ENCODE measurements at places on chromosomes 2 and 18.

- no peak for DNase-seq
These were observed 94.0 kb downstream of the C1QL2 start for GRCh38 chr2:119064567-119064966.

DNA sequence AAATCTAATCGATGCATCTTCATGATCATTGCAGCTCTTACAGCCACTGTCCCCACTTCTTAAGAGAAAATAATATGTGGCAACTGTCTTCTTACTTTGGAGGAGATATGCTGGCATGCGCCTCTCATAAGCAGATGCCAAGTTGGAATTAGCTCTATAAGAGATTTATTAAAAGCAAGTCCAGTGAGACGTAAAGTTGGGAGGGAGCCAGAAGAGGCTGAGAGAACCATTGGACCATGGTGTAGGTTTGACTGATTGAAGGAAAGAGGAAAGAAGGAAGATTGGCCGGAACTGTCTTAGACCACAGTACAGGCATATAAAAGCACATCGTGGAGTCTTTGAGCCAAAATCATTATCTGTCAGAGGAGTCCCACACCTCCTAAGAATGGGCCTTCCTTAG, 265.7 kb upstream of the ZC3H15 start:
- no peak for DNase-seq

- DNase-seq = peak; percentile 34
These were observed 41.9 kb downstream of the CPO start for GRCh38 chr2:206981086-206981674.

DNA sequence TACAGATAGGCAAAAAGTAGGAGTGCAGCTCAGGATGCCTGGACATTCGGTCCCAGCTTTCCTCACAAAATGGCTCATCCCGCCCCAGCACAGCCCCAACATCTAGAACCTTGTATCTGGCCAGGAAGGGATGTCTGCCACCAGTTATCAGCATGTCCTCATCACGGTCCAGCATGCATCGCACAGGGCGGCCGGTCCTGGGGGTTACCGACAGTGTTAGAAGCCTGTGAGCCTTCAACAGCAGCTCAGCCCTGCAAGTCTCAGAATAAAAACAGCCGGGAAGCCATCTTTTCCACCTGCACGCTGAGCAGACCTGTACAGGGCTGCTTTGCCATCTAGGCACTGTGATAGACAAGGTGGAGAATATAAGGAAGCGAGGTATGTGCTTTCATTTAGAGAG, 49.2 kb downstream of the XDH start:
- no peak for DNase-seq

DNA sequence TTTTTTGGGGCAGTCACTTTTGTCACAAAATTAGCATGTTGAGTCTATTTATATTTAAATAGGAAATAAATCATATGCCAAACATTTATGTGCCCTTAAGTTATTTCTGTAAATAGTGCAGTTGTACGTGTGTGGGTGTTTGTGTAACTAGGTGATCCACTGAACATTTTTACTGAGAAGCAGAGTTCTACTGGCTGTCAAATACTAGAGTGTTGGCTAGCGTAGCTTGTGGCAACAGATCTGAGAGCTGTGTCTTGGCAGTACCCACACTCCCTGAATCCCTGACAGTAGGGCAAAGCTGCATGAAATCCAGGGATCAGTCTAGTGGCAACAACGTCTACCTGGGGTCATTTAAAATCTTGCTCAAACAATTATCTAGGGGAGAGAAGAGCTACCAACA, 273.1 kb upstream of the SLC8A1 start:
- no peak for DNase-seq

GRCh38 chr18:60549338-60549960, 176.9 kb upstream of the MC4R start:
- DNase-seq = peak; percentile 18

DNA sequence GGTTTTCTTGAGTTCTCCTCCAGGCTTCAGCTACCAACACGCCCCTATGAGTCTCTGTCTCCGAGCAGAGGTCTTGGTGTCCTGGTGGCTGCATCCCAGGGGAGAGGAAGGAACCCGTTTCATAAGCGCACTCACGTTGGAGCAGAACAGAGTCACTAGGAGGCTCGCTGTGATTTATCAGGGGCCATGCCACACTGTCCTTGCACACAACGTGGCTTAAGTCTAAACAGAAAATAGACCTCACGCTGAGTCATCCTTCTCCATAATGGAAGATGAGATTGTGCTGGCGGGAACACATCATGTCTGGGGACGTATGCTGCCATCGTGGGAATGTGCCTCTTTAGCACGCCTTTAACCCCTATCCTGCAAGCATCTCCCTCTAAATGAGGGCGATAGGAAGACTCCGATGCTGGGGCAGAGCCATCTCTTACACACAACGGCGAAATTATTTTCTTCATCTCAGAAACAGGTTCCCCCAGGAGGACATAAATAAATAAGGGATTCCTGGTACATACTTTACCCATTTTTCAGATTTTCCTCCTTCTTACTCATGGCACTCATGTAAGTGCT, 211.4 kb downstream of the KLHL29 start:
- DNase-seq = no peak

DNA sequence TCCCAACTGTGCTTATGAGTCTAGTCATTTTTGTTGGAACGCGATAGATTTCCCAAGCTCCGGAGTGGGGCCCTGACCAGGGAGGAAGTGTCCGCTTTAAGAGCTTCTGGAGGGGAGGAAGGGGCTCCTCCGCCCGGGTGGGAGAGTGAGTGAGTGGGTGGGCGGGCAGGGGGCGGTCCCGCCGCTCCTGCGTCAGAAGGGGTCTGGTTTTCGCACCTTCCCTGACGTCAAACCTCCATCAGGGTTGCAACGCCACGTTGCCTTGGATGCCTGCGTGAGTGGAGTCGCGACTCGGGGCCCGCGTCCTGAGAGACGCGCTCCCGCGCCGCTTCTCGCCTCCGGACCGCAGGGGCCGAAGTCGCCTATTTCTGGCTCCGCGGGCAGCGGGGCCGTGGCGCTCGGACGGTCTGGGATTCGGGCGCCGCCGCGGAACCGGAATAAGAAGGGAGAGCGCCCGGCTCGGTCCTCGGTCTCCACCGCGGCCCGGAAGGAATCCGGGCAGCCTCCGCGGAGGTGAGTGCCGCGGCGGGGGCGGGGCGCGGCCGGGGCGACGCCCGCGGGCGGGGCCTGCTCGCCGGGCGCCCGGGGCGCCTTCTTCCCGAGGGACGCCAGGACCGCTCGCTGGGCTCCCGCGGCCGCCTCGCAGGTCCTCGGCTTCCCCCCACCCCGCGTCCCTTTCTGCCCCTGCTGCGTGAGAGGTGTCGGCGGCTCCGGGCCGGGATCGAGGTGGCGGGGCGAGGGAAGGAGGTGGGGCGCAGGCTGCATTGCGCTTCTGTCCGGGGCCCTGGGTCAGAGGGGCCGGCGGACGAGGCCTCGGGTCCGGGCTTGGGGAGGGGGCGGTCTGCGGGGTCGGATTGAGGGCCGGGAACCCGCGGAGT, at the start of gene ZDBF2:
Gene ZDBF2, plus strand, starts transcription at position 230 of the 878 bp plus-strand sequence. CDS start 7,187 bp downstream, outside the sequence.
- peak; percentile 87 for DNase-seq

- DNase-seq = no peak
These were observed 902.9 kb downstream of the TMEM182 start for GRCh38 chr2:103664690-103665089.

GRCh38 chr2:26519396-26520147, 41.6 kb upstream of the OTOF start:
- DNase-seq = no peak

DNA sequence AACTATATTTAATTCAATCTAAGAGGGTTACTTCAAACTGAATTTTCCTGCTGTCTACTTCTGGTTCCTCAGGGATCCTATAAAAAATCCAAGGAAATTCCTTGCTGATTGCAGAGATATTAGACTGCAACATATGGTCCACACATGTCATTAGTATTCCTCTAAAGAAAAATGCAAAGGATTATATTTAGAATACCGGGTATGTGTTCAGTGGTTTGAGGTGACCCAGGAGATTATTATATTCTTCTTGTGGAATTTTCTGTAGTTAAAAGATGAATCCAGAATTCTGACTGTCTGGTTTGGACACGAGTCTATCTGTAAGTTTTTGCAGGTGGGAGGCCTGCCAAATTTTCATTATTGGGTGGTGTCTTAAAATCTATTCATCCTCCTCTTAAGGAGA, 18.2 kb downstream of the HOXD1 start:
- no peak for DNase-seq

GRCh38 chr18:23307567-23308295, 145.4 kb upstream of the RIOK3 start:
- DNase-seq = no peak

Data from retina (tissue), 1 donor.